Stimulated activated CD4-positive, alpha-beta T cell treated with anti-CD3 and anti-CD28 coated beads, Interleukin-12 subunit alpha, Interleukin-12 subunit beta, amount 100 ng/mL, for 48 hours (primary cell): ENCODE measurements at places on chromosomes 6 and 20.

GRCh38 chr20:20895537-20895936, 183.1 kb upstream of the RALGAPA2 start:
- DNase-seq = no peak

- peak; percentile 76 for DNase-seq
Observed at GRCh38 chr6:89610149-89610642, 28.4 kb downstream of the LYRM2 start.

GRCh38 chr6:319177-320131, 27.2 kb downstream of the DUSP22 start:
- DNase-seq = no peak

DNA sequence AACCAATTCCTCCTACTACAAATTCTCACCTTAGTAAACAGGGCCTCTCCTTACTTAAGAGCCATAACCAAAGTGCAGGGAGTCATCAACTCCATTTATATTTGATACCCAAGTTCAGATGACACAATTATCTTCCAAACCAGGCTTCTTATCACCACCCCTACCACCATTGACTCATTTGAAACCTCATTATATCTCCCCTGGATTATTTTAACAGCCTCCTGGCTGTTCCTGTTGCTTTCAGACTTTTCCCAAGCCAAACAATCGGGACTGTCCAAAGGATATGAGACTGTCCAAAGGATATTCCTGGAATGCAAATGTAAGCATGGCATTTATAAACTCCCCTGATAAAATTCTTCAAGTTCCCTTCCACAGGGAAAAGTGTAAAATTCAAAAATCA, 394.3 kb downstream of the MAFB start:
- DNase-seq = no peak

DNA sequence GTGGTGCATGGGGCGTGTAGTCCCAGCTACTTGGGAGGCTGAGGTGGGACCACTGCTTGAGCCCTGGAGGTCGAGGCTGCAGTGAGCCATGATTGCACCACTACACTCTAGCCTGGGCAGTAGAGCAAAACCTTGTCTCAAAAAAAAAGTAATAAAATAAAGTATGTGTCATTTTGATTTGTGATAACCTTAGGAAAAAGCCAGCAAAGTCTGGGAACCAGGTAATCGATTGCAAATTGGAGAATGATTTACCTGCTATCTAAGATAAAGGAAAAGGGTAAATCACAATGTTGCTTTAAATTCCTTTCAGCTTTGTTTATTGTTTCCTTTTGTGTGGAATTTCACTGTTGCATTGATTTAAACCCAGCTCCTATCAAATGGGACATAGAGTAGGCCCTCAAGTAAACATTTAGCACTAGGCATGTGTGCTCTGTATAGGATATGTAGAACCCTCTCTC, 59.0 kb downstream of the SGK1 start:
- no peak for DNase-seq

DNA sequence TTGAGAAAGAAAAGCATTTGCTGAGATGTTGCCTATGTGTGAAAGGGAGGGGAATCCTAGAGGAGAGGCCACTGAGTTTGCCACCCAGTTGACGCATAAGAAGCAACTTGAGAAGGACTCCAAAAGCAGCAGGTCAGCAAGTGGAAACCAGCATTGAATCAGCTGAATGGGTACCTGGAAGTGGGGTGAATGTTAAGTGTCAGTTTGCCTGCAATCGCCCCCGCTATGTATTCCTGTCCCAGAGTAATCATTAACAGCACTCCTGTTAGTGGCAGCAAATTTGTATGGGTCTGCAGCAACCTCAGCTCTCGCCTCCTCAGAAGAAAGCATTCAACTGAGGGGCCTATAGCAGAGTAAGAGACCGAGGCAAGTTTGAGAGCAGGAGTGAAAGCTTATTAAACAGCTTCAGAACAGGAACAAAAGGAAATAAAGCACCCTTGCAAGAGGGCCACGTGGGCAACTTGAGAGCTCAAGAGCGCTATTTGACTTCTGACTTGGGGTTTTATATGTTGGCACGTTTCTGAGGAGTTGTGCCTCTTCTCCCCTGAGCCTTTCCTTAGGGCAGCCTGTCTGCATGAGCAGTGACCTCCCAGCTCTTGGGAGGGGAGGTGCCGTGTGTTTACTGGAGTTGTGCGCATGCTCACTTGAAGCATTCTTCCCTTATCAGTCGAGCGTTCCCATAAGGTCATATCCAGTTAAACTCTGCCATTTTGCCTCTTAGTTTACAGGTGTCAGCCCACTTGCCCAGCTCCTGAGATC, 122.6 kb upstream of the PHACTR1 start:
- DNase-seq = no peak

- DNase-seq = peak; percentile 56
Observed at GRCh38 chr6:159169193-159169555, at the start of gene FNDC1. FNDC1 (plus strand) TSS chr6:159169400; CDS start chr6:159169597, 197 bp downstream.

- no peak for DNase-seq
Observed at GRCh38 chr6:110614586-110614985, 138.2 kb upstream of the SLC22A16 start.

DNA sequence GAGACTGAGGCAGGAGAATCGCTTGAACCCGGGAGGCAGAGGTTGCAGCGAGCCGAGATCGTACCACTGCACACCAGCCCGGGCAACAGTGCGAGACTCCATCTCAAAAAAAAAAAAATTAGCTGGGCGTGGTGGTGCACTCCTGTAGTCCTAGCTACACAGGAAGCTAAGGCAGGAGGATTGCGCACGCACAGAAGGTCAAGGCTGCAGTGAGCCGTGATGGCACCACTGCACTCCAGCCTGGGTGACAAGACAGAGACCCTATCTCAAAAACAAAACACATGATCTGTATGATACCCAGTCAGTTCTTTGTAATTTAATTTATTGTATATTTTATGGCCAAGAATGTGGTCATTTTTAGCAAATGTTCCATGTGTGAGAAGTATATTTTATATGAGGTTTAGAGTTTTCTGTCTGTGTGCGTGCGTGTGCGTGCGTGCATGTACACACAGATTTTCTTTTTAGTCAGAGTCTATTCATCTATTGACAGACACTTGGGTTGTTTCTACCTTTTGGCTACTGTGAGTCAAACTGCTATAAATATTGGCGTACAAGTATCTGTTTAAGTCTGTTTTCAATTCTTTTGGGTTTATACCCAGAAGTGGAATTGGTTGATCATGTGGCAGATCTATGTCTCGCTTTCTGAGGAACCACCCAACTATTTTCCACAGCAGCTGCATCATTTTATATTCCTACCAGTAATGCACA, 22.2 kb upstream of the MYL9 start:
- DNase-seq = no peak

DNA sequence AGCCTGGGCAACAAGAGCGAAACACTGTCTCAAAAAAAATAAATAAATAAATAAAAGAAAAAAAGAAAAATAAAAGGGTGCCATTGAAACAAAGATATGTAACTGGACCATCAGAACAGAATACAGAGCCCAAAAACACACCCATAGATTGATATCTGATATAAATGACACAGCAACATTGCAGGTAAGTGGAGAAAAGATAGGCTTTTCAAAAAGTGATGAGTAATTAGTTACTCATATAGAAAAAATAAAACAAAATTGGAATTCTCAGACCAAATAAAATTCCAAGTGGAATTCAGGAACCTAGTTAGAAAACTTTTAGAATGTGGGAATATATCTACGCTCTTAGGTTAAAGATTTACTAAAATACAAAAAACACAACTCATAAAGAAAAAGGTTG, 60.6 kb upstream of the CHD6 start:
- DNase-seq = no peak

- DNase-seq = no peak
Observed at GRCh38 chr6:39296745-39297640, 17.2 kb downstream of the KCNK17 start.

- no peak for DNase-seq
Observed at GRCh38 chr6:117548797-117549301, 53.5 kb downstream of the GOPC start.

GRCh38 chr6:133277900-133278545, 36.9 kb downstream of the EYA4 start:
- no peak for DNase-seq

DNA sequence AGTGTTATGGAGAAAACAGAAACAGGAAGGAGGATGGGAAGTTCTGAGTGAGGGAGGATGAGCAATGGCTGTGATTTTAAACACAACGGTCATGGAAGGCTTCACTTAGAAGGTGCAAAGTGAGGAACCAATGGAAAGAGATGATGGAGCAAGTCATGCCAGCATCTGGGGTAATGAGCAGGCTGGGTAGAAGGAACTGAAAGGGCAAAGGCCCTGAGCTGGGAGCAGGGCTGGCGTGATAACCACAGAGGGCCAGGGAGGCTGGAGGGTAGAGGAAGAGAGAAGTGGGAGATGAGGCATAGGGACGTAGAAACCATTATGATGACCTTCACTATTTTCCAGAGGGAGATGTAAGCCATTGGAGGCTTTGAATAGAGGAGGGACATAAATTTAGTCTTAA, 43.6 kb downstream of the NHLRC1 start:
- DNase-seq = no peak

- DNase-seq = no peak
Observed at GRCh38 chr6:38784506-38785235, 69.6 kb downstream of the DNAH8 start.

- DNase-seq = no peak
Observed at GRCh38 chr6:119661628-119662027, 312.1 kb upstream of the MAN1A1 start.

DNA sequence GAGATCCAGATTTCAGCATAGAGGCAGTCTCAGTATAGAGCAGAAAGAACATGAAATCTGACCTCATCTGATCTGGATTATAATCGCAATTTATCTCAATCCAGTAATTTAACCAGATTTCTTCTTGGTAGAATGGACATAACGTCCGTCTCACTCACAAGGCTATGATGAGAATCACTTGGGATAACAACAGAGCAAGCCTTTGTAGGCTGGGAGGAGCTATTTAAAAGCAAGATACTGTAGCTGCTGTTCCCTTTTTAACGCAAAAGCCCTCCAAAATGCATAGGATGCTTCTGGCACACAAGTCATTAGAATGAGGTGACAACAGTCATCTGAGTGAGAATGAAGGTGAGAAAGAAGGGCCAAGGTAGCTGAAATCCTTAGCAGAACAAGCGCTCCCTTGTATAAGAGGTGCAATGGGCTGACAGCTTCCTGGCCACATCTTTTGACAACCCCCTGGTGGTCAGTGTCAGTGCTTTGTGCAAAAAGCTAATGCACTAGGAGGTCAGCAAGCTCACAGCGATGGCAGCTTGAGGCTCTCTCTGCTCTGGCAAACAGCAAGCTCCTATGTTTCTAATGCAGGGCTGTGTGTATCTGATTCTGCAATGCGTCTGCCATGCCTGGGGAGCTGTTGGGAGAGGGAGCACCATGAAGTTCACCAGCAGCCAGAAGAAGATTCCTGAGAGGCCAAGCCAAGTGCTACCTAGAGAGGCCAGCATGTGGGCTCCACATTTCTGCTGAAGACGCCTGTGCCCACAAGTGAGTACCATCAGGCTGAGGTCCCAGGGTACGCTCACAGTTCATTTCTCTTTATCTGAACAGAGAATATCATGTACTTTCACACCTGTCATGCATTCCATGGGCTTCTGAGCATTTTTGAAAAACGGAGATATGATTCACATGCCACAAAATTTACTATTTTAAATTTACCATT, 16.2 kb downstream of the METTL24 start:
- DNase-seq = no peak

- no peak for DNase-seq
Observed at GRCh38 chr6:18323935-18324705, 59.8 kb upstream of the DEK start.

DNA sequence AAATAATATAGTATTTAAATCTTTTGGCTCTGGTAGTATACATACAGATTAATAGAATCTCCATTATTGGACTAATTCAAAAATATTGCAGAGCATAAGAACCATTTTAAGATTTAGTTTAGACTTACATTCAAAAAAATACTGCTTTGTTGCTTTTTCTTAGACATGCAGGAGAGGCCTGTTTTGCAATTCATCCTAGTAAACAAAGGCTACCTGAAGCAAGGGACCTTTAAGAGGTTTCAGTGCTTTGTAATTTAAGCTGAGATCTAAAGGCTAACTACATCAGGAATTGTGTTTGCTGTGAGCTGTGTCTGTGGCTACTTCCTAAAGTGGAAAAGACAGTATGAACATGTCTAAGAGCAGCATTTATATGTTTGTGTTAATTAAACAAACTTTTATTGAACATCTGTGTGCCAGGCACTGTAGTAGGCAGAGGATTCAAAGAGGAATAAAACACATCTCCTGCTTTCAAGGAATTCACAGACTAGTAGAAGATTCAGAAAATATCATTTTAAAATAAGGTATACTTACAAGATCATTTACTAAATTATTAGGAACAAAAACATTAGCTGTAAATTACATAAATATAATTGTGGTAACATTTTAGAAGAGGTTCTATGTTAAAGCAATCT, 29.1 kb upstream of the CALHM6 start:
- DNase-seq = no peak
